ENCODE measurements at places on chromosomes 7 and 10.

- no peak overlapping the region for H3K4me3 ChIP-seq
- peaks cover under 1% of the 10 kb centered on the region for H3K27me3 ChIP-seq
- no peak for DNase-seq
- H3K4me1 ChIP-seq = peaks cover 4% of the 10 kb centered on the region
These were observed 5.1 kb downstream of the UBE2H start for GRCh38 chr7:129947701-129948100.

GRCh38 chr7:28922624-28923331 lies 35.4 kb downstream of the TRIL start:
- H3K27me3 ChIP-seq = peaks cover 2% of the 10 kb centered on the region
- DNase-seq = peak; percentile 69
- no peaks in the 10 kb centered on the region for H3K4me1 ChIP-seq

GRCh38 chr7:105980645-105981396 lies 17.8 kb downstream of the CDHR3 start:
- peaks cover 8% of the 10 kb centered on the region for H3K4me1 ChIP-seq
- no peak overlapping the region for H3K4me3 ChIP-seq
- no peak overlapping the region for H3K27ac ChIP-seq

- no peaks in the 10 kb centered on the region for H3K27me3 ChIP-seq
- H3K36me3 ChIP-seq = no peaks in the 10 kb centered on the region
- H3K4me3 ChIP-seq = no peak overlapping the region
- DNase-seq = no peak
- H3K4me1 ChIP-seq = peaks cover 24% of the 10 kb centered on the region
These were observed 178.3 kb upstream of the KLF14 start for GRCh38 chr7:130912082-130912861.

DNA sequence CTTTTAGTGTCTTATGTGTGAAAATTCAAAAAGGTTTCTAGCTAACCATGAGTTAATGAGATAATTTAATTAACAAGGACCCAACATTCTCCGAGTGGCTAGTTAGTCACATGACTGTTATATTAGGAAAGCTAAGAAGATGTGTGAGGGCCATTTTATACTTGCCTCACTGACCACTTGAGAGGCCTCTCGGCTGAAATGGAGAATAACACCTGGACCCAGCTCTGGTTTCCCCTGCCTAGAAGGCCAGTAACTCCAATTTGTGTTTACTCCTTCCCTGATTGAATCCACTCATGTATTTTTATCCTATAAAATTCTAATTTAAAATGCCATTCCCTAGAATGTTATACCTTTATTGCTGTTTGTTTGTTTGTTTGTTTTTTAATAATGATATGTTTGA lies 1091.2 kb downstream of the KCNMA1 start:
- DNase-seq = no peak
- no peak overlapping the region for H3K4me3 ChIP-seq
- H3K27me3 ChIP-seq = peaks cover 3% of the 10 kb centered on the region
- H3K36me3 ChIP-seq = no peaks in the 10 kb centered on the region

DNA sequence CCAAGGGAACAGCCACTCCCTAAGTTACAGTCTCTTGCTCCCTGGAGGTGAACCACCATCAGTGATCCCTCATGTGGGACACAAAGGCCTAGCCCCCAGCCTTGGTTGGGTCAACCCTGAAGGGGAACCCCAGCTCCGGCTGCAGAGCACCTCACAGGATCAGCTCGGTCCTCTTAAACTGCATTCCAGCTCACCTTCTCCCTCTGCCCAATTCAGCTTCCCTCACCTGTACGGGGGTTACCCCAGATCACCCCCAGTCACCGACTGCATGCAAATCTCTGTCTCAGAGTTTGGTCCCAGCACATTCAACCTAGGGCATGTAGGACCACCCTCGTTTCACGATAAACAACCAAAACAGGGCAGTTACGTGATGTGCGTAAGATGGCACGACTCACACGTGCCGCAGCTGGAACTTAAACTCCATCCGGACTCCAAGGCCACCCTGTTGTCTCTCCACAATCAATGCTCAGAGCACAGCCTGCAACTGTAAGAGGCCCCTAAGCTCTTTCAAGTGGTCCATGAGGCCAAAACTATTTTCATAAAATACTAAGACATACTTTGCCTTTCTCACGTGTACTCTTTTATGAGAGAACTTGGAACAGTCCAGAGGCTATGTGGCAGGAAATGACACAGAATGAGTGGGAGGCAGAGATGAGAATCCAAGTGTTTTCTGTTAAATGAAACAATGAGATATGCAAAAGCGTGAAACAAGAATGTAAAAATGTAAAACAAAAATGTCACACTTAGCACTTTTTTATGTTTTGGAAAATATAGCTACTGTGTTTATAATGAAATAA lies 285.2 kb downstream of the PTPRN2 start:
- H3K4me1 ChIP-seq = no peaks in the 10 kb centered on the region
- no peak overlapping the region for H3K27ac ChIP-seq
- no peak for DNase-seq
- no peak overlapping the region for H3K4me3 ChIP-seq
- peaks cover 9% of the 10 kb centered on the region for H3K36me3 ChIP-seq
- peaks cover 9% of the 10 kb centered on the region for H3K27me3 ChIP-seq

- no peak overlapping the region for H3K4me3 ChIP-seq
- H3K27me3 ChIP-seq = no peaks in the 10 kb centered on the region
- no peaks in the 10 kb centered on the region for H3K4me1 ChIP-seq
These were observed 369.5 kb downstream of the IPMK start for GRCh38 chr10:57898231-57898630.

DNA sequence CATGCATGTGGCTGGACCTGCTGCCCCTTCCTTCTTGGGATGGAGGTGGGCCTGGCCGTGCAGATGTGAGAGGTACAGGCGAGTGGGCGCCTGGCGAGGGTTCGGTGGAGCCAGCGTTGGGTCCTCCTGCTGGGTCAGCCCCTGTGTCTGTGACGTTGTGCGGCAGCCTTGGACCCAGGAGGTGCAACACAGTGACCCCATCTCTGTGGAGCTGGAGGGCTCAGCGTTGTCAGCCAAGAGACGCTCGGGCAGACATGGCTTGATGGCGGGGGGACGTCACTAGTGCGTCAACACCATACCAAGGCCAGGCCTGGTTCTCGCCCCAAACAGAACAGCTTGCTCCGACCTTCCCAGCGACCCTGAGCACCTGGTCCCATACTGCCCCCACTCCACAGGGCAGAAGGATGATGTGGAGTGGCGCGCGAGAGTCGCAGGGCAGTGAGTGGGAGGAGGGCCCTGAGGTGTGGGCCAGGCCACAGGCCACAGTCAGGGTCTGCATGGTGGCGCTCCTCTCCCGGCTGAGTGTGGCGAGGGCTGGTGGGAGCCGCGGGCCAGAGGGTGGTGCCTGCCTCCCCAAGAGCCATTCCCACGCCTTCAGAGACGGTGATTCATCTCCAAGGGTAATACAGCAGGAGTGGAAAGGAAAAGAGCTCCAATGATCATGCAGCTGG lies 184.4 kb downstream of the DNAJB6 start:
- H3K27me3 ChIP-seq = peaks cover 21% of the 10 kb centered on the region
- H3K27ac ChIP-seq = no peak overlapping the region
- no peaks in the 10 kb centered on the region for H3K4me1 ChIP-seq

DNA sequence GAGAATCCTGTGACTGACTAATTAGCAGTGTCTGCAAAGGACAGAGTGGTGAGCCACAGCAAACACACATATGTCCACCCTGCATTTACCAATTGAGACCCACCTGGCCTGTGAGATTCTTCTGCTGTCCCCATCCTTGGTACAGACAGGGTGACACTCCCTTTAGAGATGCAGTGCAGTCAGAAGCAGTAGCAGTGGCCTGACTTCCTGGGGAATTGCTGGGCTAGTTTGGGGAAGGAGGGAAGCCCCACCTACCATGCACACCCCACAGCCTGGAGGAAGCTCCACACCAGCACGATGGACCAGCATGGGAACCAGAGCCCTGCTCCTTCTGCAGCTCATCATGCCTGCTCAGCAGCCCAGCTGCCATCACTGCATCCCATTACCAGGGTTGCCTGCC lies 924.9 kb upstream of the ZNF722 start:
- DNase-seq = no peak
- H3K27ac ChIP-seq = no peak overlapping the region
- peaks cover 21% of the 10 kb centered on the region for H3K36me3 ChIP-seq
- H3K4me1 ChIP-seq = no peaks in the 10 kb centered on the region

DNA sequence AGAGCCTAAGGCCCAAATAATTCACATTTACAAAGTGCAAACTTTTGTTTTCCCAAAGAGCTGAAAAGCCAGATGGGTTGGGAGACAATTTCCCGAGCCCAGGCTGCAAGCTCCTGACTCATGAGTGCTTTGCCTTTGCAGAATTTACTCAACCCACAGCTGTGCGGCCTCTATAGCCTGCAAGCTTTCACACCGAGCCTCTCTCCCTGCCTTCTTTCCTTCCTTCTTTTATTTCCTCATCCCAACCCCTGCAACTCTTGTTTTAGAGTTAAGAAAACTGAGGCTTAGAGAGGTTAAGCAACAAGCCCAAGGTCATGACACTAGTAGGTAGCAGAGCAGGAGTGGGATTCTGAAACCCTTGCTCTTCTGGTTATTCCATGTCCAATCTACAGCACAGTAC lies 203.0 kb upstream of the GPR26 start:
- no peak for DNase-seq
- no peaks in the 10 kb centered on the region for H3K27me3 ChIP-seq
- H3K4me1 ChIP-seq = peaks cover 8% of the 10 kb centered on the region
- H3K27ac ChIP-seq = no peak overlapping the region
- H3K36me3 ChIP-seq = no peaks in the 10 kb centered on the region

- H3K27ac ChIP-seq = no peak overlapping the region
- H3K4me1 ChIP-seq = no peaks in the 10 kb centered on the region
- H3K4me3 ChIP-seq = no peak overlapping the region
- DNase-seq = no peak
These were observed 17.6 kb downstream of the LIMK1 start for GRCh38 chr7:74101061-74101681.

- H3K27ac ChIP-seq = no peak overlapping the region
- DNase-seq = peak; percentile 37
- H3K36me3 ChIP-seq = no peaks in the 10 kb centered on the region
- peak overlapping the region; percentile 67 for H3K4me3 ChIP-seq
- peaks cover 10% of the 10 kb centered on the region for H3K27me3 ChIP-seq
These were observed 3.9 kb downstream of the MICALL2 start for GRCh38 chr7:1455241-1455939.

DNA sequence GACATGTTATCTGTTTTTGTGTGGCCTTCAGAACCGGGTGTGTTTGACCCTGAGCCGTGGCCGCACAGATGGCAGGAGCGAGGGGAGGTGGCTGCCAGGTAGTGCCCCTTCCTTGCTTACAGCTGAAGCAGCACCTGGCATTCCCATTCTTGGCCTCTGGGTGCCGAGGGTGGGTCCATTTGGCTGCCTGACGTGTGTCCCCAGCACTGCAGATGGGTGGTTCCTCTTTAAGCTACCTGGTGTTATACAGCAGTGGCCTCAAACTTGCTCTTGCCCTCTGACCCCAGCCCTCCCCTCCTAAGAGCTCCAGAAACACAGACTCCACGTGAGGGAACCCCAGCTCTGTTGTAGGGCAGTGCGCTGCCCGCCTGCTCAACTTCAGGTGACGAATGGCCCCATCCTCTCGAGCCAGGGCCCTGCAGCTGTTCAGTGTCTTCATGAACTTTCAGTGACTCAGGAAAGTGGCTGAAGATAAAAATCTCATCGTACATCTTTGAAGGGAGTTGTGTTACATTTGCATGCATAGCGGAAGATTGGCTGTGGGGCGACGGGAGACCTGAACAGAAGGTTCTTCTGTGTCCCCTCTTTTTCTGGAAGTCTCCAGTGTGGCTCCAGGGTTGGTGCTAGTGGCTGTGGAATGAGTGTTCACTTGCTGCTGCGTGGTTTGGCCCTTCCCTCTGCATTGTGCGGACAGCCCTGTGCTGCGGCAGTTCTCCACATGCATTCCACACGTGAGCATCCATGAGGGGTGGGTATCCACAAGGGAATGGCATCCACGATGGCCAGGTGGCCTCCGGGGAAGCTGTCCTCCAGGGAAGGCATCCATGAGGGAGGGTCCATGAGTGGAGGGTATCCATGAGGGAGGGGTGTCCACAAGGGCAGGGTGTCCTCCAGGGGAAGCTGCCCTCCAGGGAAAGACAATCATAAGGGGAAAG lies 91.6 kb downstream of the INPP5A start:
- peaks cover 15% of the 10 kb centered on the region for H3K36me3 ChIP-seq
- H3K27ac ChIP-seq = peak overlapping the region; percentile 7
- H3K27me3 ChIP-seq = peaks cover 15% of the 10 kb centered on the region

- H3K36me3 ChIP-seq = no peaks in the 10 kb centered on the region
- no peaks in the 10 kb centered on the region for H3K4me1 ChIP-seq
- no peak for DNase-seq
- H3K27me3 ChIP-seq = no peaks in the 10 kb centered on the region
- H3K27ac ChIP-seq = no peak overlapping the region
These were observed 362.5 kb downstream of the MAGI2 start for GRCh38 chr7:79091011-79091410.

GRCh38 chr7:93011351-93012294 lies 106.2 kb downstream of the SAMD9 start:
- H3K27ac ChIP-seq = no peak overlapping the region
- no peak overlapping the region for H3K4me3 ChIP-seq
- H3K36me3 ChIP-seq = no peaks in the 10 kb centered on the region
- H3K4me1 ChIP-seq = peaks cover 34% of the 10 kb centered on the region

- peaks cover 1% of the 10 kb centered on the region for H3K27me3 ChIP-seq
- DNase-seq = no peak
- H3K4me1 ChIP-seq = peaks cover 19% of the 10 kb centered on the region
- H3K36me3 ChIP-seq = no peaks in the 10 kb centered on the region
- no peak overlapping the region for H3K4me3 ChIP-seq
- no peak overlapping the region for H3K27ac ChIP-seq
These were observed 212.7 kb downstream of the HDAC9 start for GRCh38 chr7:18708204-18708603.

GRCh38 chr7:51267169-51267568 lies 49.4 kb downstream of the COBL start:
- peaks cover 8% of the 10 kb centered on the region for H3K4me1 ChIP-seq
- H3K27ac ChIP-seq = no peak overlapping the region

GRCh38 chr10:79146611-79147130 lies 77.9 kb downstream of the ZMIZ1 start:
- H3K4me3 ChIP-seq = no peak overlapping the region
- H3K36me3 ChIP-seq = peaks cover 16% of the 10 kb centered on the region
- peaks cover 34% of the 10 kb centered on the region for H3K4me1 ChIP-seq
- no peak overlapping the region for H3K27ac ChIP-seq

GRCh38 chr7:1062296-1063294 lies 18.2 kb downstream of the GPR146 start:
- H3K4me3 ChIP-seq = peak overlapping the region; percentile 20
- H3K27me3 ChIP-seq = peaks cover 14% of the 10 kb centered on the region
- H3K4me1 ChIP-seq = peaks cover 11% of the 10 kb centered on the region
- peaks cover 25% of the 10 kb centered on the region for H3K36me3 ChIP-seq
- no peak overlapping the region for H3K27ac ChIP-seq

- H3K36me3 ChIP-seq = peaks cover 16% of the 10 kb centered on the region
- no peak overlapping the region for H3K27ac ChIP-seq
- peaks cover 32% of the 10 kb centered on the region for H3K4me1 ChIP-seq
These were observed 10.5 kb downstream of the TRIM24 start for GRCh38 chr7:138470391-138471157.

Data from endothelial cell (in vitro differentiated cells).